ENCODE measurements at places on chromosomes 11 and 22.

- no peak for DNase-seq
Measured at GRCh38 chr11:94776351-94777321, 8.5 kb downstream of the AMOTL1 start.

DNA sequence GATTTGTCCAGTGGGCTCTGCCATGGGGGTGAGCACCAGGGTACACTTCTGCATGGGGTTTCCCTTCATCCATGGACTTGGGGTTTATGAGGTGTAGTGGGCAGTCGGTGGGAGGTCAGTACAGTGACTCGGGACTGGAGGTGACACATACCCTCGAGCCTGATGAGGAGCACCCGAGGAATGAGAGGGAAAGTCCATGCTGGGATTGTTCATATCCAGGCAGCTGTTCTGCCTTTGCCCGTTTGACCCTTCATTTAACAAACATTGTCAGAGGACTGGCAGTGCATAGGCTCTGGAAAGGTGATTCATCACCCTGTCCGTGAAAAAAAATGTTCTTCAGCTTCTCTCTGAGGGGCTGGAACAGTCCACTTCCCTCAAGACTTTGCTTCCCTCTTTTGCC lies 2.7 kb downstream of the NAV2 start:
- no peak for DNase-seq

GRCh38 chr22:31526270-31526669 lies 29.9 kb downstream of the SFI1 start:
- peak; percentile 30 for DNase-seq

GRCh38 chr22:25076336-25076735 lies 123.3 kb upstream of the CRYBB3 start:
- peak; percentile 54 for DNase-seq

- DNase-seq, result no peak
Measured at GRCh38 chr11:59943997-59944714, 5.9 kb downstream of the OOSP1 start.

GRCh38 chr11:19080579-19080993 lies 20.1 kb upstream of the MRGPRX2 start:
- DNase-seq, result no peak

GRCh38 chr11:8759634-8760033 lies 77.0 kb downstream of the RPL27A start:
- DNase-seq, result no peak

GRCh38 chr22:23245799-23246136 lies 65.5 kb downstream of the BCR start:
- no peak for DNase-seq

DNA sequence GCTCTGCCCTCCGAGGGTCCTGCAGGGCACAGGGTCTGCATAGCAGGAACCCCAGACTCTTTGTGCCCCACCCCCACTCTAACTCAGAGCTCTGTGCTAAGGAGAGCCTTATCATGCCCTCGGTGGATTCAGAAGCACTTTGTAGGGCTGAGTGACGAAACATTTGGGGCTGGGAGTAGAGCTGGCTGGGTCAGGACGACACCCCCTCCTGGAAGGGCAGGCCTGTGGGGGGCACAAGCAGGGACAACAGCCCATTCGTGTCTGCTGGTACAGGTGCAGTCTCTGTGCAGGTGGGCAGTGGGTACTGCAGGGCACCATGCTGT lies 8.9 kb downstream of the APOBEC3A start:
- DNase-seq, result no peak

DNA sequence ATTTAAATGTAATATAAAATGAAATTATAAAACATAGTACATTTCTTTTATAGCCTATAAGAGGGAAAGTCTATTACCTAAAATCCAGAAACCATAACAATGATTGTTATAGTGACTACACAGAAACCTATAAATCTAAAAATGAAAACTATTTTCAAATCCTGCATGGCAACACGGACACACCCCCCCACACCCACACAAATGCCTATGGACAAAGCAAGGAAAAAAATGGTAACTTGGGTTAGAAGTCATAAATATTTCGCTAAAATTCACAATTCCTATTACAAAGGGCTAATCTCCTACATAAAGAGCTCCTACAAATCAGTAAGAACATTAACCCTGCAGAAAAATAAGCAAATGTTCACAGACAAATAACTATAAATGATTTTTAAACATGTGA lies 56.4 kb downstream of the GAB2 start:
- DNase-seq, result no peak

DNA sequence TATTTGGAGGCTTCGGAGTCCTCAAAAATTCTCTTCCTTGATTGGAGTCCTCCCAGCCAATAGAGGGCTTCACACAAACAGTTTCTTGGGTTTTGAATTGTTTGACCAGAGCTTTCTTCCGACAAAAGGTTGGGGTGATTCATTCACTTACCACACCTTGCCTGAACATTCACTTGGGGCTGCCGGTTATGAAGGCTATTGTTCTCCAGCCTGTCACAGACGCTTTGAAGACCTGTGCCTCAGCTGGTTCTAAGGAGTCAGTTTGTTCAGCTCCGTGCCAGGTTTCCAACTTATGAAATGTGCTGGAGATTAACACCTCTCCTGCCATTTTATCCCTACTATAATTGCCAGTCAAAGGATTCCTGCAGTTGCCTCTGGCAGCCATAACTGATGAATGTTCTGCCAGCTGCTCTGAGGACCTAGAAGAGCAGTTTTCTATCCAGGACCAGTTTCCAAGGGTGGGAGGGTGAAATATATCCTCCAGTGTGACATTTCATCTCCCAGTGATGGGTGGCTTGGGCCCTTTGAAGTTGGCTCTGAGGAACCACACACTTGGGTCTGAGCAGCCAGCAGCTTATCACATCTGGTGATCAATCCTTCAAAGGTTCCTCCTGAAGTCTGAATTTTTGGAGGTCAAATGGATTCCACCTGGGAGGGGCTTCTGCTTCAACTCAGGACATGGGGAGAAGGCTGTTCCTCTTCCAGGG lies 31.4 kb downstream of the LIMK2 start:
- no peak for DNase-seq
